Activated CD4-positive, CD25-positive, alpha-beta regulatory T cell (primary cell): ENCODE measurements at places on chromosomes 2 and 18.

- DNase-seq = no peak
Observed at GRCh38 chr2:37349231-37349860, 4.9 kb downstream of the QPCT start.

GRCh38 chr2:101837354-101837753 lies 139.8 kb downstream of the MAP4K4 start:
- DNase-seq = no peak

DNA sequence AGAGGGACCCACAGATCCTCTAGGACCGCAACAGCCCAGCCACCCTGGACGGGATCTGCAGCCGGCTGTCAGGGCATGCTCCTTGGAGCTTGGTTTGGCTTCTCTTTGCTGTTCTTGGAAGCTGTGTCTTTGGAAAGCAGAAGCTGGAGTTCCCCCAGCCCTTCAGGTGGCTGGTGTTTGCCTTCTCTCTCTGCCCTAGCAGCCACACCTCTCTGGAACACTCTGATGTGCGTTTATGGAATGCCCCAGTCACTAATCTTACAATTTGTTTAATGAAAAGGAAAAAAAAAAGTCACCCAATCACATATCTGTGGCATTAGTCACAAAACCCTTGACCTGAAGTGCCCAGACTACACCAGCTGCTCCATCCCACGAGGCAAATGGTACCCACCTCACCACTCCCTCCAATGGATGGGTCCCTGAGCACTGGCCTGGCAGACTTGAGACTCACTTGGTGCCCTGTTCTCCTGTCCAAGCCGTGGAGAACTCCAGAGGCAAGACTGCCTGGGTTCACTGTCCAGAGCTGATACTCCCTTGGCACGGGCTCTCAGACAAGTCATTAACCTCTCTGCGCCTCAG lies 70.2 kb upstream of the DAPL1 start:
- no peak for DNase-seq

- no peak for DNase-seq
Observed at GRCh38 chr2:109009920-109010610, 21.0 kb upstream of the EDAR start.
